SK-N-MC (cell line): ENCODE measurements at places on chromosomes 4 and X.

- DNase-seq: no peak
Observed at GRCh38 chrX:156001001-156001666, 3.6 kb downstream of the IL9R start.

DNA sequence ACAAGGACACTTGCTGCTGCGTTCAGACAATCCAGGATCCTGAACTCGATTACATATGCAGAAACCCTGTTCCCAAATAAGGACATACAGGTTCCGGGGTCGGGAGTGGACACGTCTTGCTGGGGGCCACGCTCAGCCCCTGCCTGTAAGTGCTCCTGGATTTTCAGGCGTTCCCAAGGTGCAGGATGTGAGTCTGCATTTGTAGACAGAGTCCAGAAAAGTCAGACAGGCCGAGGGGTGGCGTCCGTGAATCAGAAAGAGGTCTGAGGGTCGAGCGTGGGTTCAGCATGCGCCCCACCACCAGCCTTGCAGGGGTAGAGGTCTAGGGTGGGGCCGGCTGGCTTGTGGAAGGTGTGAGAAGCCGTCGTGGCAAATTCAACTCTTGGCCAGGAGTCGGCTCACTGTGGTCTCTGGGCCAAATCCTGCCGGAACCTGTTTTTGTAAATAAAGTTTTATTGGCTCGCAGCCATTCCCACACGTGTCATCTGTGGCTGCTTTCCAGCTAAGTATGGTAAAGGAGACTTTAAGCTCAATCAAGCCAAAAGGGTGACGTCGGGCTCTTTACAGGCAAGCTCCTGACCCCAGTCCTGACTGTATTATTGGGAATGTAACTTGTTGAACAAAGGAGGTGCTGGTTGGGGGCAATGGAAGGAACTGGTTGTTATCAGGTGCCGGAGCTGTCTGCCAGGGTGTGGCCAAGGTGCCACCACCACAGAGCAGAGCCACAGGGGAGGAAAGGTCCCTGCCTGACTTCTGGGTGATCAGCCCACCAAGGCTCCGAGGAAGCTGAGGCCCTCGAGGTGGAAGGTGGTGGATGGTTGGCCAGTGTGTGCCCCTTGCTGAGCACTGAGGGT lies 7.4 kb downstream of the DOK7 start:
- no peak for DNase-seq

DNA sequence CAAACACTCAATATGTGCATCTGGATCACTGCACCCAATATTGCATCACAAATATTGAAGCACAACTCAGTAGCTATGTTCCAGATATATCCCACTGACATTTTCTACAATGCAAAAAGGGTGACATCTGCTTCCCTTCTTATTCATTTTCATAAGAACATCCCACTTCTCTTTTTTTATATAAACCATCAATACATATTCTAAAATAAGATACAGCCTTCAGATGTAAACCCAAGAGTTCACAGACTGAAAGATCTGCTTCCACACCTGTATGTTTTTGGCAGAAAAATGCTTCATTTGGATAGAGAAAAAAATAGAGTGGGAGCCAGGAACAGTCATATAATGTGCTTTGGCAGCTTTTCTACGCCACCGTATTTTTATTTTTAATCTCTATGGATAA lies 815.6 kb upstream of the ADGRL3 start:
- no peak for DNase-seq

DNA sequence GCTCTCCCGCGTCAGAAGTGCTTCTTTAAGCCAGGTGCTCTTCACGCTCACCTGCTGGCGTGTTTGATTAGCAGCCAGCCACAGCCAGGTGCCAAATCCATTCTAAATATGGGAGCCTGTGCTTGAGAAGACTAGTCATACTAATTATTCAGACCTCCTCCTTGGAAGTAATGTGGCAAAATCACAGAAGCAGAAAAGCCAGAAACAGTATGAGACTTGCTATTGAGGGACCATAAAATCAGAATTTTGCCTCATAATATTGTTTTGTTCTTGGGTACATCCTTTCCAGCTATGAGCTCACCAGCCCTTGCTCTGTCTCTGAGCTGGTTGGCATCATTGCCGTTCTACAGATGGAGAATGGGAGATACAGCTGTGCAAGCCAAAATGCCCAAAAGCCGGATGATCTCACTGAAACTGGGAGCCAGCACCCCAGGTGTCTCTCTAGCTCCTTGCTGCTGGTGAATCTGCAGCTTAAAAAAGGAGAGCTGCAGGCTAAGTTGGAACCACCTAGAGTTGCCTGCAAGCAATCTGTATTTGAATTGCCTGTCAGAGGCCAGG lies 205.4 kb downstream of the SHROOM3 start:
- DNase-seq: no peak

GRCh38 chr4:112519689-112520597 lies 4.0 kb upstream of the NEUROG2 start:
- no peak for DNase-seq

DNA sequence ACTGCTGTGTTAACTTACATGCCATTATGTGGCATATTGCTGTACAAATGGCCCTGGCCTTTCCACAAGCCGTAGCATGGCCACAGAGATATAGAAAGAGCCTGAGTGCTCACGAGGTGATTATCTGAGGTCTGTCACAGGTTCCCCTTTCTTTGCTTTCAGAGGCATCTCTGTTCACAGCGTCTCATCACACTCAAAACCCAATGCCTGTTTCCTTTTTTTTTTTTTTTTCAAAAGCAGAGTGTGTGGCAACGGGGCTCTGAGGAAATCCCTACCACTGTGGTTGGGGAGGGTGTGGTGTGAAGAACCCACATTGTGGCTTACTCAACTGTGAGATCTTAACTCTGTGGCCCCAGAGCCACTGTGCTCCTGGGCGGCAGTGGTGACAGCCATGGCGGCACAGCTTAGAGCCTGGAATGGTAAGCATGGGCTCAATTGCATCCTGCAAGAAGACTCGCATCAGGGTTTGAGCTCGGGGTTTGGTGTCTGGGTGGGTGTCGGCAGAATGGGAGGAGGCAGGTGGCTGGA lies 30.8 kb downstream of the RTL5 start:
- no peak for DNase-seq

DNA sequence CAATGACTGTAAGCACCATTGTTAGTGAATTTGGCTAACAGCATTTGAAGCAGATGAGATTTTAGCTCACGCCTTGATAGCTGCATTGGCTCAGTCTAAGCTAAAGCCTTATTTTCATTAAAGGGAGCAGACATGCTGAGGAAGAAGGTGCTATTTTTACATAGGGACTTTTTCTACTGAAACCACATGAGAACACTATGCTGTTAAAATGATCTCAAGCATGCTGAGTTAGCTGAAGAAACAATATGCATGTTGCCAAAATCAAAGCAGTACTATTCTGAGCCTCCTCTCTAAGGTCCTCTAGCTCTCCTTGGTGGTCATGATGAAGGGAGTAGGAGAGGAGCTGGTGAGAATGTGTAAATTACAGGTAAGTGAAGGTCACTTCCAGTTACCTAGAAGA lies 134.4 kb upstream of the JADE1 start:
- no peak for DNase-seq

- no peak for DNase-seq
Observed at GRCh38 chrX:13364230-13364857, 44.5 kb upstream of the ATXN3L start.

DNA sequence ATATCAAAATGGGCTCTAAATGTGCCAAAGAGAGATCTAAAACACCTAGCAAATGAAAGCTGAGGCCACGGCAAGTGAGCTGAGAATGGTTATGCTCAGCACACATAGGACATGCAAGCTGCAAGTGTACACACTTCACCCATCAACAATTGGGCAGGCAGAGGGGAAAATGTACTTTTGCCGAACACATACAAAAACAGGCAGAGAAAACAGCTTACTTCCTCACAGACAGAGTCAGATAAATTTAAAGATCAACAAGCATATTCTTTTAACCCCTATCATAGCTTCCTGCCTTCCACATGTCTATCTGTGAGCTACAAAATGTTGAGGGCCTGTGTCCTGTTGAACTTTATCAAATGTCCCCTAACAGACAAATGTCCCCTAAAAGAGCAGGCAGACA lies 60.3 kb downstream of the SH3KBP1 start:
- no peak for DNase-seq

DNA sequence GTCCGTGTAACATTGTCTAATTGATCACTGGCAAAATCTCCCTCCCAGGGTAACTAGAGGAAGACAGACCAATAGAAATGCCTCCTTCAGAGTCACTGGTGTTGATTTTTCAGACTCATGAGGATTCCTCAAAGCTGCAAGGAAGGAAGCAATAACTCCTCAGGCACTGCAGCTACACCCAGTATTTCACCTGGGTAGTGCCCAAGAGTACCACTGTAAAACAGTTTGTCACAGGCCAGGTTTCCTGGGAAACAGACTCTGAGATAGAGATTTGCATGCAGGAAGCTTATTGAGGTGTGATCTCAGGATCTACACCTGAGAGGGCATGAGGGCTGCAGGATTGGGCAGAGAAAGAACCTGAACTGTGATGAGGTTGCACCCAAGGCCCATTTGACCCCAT lies 240.7 kb upstream of the ATP6AP2 start:
- no peak for DNase-seq

DNA sequence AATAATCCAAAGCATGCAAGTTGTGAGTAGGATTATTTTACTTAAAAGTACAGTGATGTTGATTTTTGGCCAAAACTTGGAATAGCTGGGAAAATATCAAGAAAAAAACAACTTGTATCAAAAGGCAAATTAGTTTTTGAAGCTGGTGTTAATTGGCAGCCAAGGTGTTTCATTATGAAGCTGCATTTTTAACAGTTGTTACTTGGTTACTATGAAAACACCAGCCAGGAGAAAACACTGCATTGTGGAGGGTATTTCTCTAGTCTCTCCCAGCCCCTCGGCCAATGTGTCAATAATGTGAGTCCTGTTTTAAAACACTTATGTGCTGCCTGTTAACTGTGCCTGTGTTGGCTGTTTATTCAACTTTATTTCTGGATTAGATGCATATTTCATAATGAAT lies 733.4 kb downstream of the ADGRL3 start:
- no peak for DNase-seq

- no peak for DNase-seq
Observed at GRCh38 chr4:109083911-109084310, 218.5 kb downstream of the COL25A1 start.

DNA sequence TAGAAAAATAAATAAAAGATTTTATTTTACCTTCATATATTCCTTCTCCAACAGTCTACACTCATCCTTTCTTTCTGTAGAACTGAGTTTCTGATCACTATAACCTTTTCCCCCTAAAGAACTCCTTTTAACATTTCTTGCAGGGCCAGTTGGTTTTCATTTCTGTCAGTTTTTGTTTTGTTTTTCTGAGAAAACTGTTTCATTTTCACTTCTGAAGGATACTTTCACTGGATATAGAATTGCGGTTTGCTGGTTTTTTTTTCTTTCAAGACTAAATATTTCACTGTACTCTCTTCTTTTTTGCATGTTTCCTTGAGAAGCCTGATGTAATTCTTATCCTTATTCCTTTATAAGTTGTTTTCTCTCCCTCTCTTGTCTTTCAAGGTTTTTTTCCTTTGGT lies 90.4 kb upstream of the EOLA2 start:
- DNase-seq: no peak
